ENCODE measurements at places on chromosomes 6 and 20. TPM values are rescaled to one million over a fixed set of nuclear protein-coding genes. Genes with fewer than 3 reads are reported as not detected.

DNA sequence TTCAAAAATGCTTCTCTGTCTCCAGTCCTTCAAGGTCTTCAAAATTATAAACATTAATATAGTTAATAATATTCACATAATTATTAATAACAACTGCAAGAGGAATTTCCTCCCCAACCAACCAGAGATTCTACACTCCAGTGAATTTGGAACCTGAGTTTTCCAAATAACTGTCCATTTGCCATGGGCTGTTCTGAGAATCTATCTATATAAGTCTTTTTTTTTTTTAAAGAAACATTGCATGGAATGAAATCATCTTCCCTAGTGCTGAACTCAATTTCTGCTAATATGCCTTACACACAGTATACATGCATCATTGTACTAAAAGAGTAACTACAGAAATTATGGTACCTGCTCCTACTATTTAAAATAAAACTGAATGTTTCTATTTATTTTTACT is 113.9 kb downstream of the SLC22A3 start:
- no peak overlapping the region for H3K27ac ChIP-seq
- H3K4me1 ChIP-seq, result no peaks in the 10 kb centered on the region
- peaks cover 12% of the 10 kb centered on the region for H3K36me3 ChIP-seq
- no peak for DNase-seq
- no peaks in the 10 kb centered on the region for H3K27me3 ChIP-seq

DNA sequence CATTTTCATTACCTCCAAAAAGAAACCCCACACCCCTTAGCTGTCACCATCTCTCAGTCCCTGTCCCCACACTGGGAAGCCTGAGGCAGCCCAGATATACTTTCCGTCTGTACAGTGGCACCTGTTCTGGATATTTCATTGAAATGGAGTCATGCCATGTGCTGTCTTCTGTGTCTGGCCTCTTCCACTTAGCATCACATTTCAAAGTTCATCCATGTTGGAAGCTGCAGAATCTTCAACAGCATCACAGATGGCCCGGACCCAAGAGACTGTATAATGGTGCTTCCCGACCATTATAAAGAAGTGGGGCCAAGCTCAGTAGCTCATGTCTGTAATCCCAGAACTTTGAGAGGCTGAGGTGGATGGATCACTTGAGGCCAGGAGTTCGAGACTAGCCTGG is 58.4 kb downstream of the DLGAP4 start:
- no peaks in the 10 kb centered on the region for H3K27me3 ChIP-seq
- no peaks in the 10 kb centered on the region for H3K36me3 ChIP-seq
- no peak overlapping the region for H3K27ac ChIP-seq
- peaks cover 14% of the 10 kb centered on the region for H3K4me1 ChIP-seq

CFAP206 gene
- total RNA-seq, result not detected

PPIL1 gene
- 64.2 TPM for total RNA-seq

ZFP57 gene
- 6.4 TPM for total RNA-seq

HLA-DQA1 gene
- total RNA-seq, result 0.92 TPM

DNA sequence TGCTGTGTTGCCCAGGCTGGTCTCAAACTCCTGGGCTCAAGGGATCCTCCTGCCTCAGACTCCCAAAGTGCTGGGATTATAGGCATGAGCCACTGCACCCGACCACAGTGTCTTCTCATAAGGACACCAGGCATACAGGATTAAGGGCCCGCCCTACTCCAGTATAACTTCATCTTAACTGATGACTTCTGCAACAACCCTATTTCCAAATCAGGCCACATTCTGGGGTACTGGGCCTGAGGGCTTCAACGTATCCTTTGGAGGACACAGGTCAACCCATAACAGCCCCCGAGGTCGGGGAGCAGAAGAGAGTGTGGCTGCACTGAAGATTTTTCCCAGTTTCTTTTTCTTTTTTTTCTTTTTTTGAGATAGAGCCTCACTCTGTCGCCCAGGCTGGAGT is 39.7 kb downstream of the SUN5 start:
- no peaks in the 10 kb centered on the region for H3K36me3 ChIP-seq
- no peak overlapping the region for H3K27ac ChIP-seq
- peaks cover under 1% of the 10 kb centered on the region for H3K4me1 ChIP-seq
- H3K27me3 ChIP-seq, result no peaks in the 10 kb centered on the region
- DNase-seq, result no peak

- no peak overlapping the region for H3K27ac ChIP-seq
- H3K4me3 ChIP-seq, result no peak overlapping the region
- H3K36me3 ChIP-seq, result no peaks in the 10 kb centered on the region
- peak; percentile 59 for DNase-seq
- no peaks in the 10 kb centered on the region for H3K4me1 ChIP-seq
These were observed 5.6 kb upstream of the PHACTR3 start for GRCh38 chr20:59598625-59599310.

All from WTC11 (cell line).